Posterior vena cava (tissue), 2 donors: ENCODE measurements at places on chromosomes 7 and 10. TPM values are rescaled to one million over a fixed set of nuclear protein-coding genes. Genes with fewer than 3 reads are reported as not detected.
A peak's percentile ranks its signal among the peaks of the same experiment; 100 is the strongest.

DNA sequence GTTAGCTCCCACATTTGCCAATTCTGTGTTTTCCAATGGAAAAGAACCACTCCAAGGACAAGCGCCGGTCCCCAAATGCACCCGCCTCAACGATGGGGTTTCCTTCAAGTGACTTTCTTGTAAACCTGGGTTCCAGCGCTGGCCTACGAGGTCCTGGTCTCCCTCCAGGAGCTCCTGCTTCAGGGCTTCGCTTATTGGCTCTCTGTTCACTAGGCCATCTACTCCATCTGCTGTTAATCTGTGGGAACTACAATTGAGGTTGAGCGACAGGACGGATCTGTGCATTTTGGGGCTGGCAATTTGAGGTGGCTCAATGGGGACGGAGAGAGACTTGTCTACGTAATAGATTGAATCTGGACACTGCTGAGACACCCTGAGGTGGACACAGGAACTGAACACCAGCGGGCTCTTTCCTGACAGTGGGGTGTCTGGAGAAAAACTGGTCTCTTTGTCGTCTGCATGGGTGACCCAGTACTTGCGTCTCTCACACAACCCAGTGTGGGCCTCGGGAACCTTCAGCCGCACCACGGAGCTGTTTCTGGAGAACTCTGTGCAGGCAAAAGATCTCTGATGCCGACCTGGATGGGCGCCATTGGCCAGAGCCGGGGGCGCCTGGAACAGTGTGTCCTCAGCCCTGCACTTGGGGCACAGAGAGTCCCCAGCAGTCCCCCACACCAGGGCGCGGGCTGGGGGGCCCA, 115.9 kb upstream of the ADAM12 start:
- DNase-seq = peak; percentile 80

OR2F2 gene
- total RNA-seq = not detected

- DNase-seq = no peak
Measured at GRCh38 chr7:25158966-25159365, 33.9 kb upstream of the CYCS start.

PNLIPRP2 gene
- not detected for total RNA-seq

SEMA3D gene
- 19.8 TPM for total RNA-seq

OPN4 gene
- total RNA-seq = not detected

DNA sequence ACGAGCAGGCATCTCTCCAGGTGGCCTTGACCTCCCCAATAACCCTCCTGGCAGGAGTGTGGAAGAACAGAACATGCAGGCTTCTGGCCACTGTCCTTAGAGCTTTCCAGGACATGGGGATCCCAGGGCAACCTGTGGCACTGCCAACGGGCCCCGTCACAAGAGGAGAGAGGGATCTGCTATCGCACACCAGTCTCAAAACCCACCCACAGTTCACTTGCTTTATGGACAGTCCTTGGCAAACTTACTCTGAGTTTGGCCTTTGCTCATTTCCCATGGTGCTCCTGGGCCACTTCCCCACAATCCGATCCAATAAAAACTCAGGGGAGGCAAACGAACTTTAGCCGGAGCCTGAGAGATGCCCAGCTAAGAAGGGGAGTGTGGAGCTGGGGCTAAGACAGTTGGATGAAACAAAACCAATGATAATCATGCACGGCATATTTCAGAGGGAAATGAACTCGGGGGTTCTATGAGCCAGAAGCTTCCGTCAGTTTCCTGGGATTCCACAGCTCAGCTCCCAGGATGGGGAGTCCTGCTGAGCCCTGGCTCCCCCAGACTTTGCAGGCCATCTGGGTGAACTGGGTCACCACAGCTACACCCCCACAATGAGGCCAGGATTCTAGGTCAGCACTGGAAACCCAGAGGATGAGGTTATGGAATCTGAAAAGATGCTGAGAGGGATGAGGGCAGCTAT, 158.4 kb downstream of the NEURL1 start:
- DNase-seq = no peak

DNA sequence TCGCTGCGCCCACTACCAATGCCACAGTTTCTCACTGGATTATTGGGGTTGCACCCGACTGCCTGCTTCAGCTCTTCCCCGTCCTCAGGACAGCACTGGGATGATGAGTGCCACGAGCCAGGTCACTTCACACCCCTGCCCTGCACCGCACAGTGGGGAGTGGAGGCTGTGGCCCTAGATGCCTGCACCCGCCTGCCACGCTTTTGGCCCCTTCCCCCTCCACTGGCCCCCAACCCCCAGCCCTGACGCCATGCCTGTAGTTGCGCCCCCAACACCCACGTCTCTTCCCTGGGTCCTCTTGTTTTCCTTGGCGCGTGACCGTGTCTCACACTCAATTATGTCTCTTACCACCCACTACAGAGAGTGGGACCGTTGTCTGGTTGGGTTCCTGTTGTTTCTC, 134.3 kb downstream of the VIPR2 start:
- peak; percentile 78 for DNase-seq

ADAP1 gene
- total RNA-seq = 16.3 TPM

DNA sequence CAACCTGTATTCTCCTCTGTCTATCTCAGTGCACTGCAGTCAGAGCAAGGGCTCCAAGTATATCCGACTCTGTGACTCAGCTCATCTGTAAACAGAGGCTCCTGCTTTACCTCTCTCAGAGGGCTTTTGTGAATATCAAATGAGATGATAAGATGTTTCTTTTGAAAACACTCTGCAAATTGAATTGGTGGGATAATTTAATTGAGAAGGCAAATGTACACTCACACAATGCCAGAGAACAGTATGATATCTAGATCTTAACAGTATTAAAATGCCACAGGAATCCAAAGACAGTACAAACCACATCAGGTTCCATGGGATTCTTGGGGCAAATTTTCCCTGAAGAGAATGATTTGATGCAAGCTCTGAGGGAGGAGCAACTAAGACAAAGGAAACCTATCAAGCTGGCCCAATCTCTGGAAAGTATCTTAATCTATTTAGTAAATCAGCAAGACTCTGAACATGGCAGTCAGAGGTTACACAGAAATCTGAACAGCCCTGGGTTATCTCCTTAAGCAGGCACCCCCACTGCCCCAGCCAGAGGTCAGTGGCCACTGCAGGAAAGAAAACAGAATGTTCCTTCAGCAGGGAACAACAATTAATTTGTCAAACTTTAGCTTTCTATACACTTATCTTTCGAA, 45.9 kb downstream of the DOCK4 start:
- DNase-seq = no peak

- no peak for DNase-seq
Measured at GRCh38 chr7:145252031-145252430, 416.2 kb upstream of the TPK1 start.

DNA sequence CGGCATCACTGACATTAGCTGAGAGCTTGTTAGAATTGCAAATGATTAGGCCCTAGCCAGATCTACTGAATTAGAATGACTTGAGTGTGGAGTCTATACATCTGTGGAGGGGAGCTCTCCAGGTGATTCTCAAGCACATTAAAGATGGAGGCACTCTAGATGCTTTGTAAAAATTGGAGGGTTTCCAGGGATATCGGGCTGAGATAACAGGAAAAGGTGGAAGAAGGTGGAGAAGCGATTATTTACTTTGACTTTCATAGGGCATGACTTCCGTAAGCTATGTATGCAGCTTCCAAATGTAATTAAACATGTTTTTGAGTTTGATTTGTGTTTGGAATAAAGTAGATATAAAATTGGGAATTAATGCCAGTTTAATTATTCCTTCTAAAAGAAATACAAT, 235.0 kb upstream of the PTN start:
- DNase-seq = no peak

CAMK2B gene
- total RNA-seq = 3.5 TPM

DRGX gene
- total RNA-seq = not detected

CDK14 gene
- total RNA-seq = 45.3 TPM

DNA sequence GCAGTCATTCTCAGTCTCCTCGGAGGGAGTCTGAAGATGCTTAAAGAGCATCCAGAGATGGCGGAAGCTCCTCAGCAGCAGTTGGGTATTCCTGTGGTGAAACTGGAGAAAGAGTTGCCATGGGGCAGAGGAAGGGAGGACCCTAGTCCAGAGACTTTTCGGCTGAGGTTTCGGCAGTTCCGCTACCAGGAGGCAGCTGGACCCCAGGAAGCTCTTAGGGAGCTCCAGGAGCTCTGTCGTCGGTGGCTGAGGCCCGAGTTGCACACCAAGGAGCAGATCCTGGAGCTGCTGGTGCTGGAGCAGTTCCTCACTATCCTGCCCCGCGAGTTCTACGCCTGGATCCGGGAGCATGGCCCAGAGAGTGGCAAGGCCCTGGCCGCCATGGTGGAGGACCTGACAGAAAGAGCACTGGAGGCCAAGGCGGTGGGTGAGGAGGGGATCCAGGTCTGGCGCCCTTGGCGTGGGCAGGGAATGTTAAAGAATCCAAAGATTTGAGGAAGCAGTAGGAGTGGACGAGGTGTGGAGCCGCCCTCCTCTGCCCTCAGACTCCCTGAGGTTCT, 2.9 kb downstream of the ZSCAN25 start:
- DNase-seq = no peak

ALDH18A1 gene
- total RNA-seq = 43.9 TPM

- no peak for DNase-seq
Measured at GRCh38 chr10:133088179-133088955, 643 bp downstream of the ADGRA1 start.

GRCh38 chr10:26367771-26368170, 70.4 kb upstream of the APBB1IP start:
- no peak for DNase-seq

AKR1C3 gene
- 29.6 TPM for total RNA-seq

PLXNA4 gene
- 61.2 TPM for total RNA-seq

- DNase-seq = no peak
Measured at GRCh38 chr7:107659666-107660065, 962 bp upstream of the SLC26A4 start.

DNA sequence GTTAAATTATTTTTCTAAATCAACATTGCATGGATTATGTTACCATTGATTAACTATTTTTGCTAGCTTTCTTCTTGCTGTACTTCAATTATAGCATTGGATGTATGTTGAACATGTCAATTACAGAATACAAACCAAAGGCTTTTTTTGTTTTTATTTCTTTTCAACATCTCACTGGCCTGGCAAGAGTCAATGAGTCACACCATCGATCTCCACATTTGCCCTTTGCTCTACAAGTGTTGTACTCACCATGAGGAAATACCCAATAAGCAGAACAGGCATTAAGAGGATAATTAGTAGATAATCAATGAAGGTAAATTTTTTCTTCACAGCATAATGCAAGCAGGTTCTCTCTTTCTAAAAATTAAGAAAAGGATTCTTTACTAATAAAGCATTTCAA, 23.3 kb downstream of the ANKRD22 start:
- no peak for DNase-seq

NKX2-3 gene
- total RNA-seq = not detected

GRCh38 chr7:85823396-85824080, 636.7 kb upstream of the SEMA3D start:
- DNase-seq = no peak

CALML5 gene
- not detected for total RNA-seq

GRCh38 chr7:112383671-112384417, 66.4 kb upstream of the IFRD1 start:
- DNase-seq = no peak

GRCh38 chr7:38052786-38053185, 125.3 kb upstream of the STARD3NL start:
- no peak for DNase-seq

ZNF212 gene
- total RNA-seq = 5.3 TPM

GRCh38 chr7:22722536-22723180, 4.3 kb upstream of the IL6 start:
- no peak for DNase-seq

DNA sequence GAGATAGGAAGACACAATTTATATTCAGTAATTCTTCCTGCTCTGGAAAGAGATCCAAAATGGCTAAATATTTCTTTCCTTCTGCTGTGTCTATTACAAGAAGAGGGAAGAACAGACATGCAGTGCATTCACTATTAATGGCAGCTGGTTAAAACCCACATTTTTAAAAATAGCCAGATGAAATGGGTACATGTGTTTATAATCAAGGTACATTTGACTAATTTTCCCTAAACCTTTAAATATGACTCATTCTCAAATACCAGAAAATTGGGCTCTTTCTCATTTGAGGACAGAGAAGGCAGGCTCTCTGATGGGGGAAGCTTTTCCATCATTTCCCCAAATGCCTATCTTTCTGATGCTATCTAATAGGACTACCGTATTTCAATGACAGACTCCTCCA, 215.7 kb upstream of the HABP2 start:
- no peak for DNase-seq

FAM241B gene
- 2.2 TPM for total RNA-seq

CALHM1 gene
- not detected for total RNA-seq

DNA sequence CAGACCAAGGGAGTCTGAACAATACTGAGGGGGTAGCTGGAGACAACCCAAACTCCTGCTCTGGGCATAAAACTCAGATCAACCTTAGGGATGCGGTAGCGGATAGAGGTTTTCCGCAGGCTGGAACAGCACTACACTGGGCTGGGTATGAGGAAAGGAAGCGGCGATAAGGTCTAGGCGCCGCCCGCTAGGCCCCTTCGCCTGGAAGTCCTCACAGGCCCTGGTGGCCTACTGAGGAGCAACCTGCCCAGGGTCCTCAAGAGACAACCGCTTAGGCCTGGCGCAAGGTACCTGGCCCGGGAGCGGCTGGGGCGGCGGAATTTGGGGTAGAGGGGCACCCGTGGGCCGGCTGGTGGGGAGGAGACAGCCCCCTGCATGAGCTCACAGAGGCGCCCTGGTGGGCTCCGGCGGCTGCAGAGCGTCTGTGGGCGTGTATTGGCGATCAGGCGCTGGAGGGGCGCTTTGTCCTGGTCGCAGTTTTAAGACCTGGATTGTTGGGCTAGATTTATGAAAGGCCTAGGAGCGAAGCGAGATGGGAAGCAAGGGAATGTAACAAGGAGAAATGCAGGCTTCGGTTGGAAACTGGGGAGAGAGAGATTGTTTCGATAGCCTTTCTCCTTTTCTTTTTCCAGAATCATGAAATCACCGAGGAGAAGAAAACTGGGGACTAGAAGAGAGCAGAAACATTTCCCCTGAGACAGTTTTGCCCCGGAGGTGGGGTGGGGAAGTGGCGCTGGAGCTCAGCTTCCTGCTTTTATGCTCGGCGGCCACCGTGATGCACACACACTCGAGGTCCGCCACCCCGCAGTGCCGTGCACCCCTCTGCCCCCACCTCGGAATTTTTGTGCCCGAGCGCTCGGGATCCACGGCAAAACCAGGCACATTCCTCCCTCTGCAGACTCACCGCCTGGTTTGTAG, 2.4 kb upstream of the NKX2-3 start:
- no peak for DNase-seq

DNA sequence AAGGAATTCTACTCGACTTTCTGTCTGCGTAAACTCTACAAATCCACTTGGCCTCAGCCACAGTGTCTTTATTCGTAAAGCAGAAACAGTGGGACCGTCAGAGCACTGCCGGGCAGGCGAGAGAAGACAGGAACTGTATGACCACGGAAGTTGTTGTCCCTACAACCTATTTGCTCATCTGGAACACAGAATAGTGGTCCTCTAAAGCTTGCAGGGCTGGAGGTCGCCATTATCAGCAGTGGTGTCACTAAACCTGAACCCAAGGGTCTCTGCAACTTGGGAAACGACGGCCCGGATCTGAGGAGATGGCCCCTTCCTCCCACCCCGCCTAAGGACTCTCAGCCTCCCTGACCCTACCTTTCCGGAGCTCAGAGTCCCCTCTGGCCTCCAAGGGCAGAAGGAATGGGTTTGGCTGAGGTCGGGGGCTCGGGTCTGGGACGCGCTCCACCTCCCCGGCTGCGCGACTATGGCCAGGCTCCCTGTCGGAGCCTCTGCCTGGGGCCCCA, 442 bp downstream of the STYXL1 start:
- DNase-seq = no peak
